Activated T-cell treated with anti-CD3 and anti-CD28 coated beads for 48 hours (primary cell): ENCODE measurements at places on chromosomes 7 and 10.

- no peak for DNase-seq
Observed at GRCh38 chr7:46565253-46566096, 644.4 kb upstream of the IGFBP3 start.

- DNase-seq = no peak
Observed at GRCh38 chr7:70778585-70778984, 353.4 kb upstream of the GALNT17 start.

GRCh38 chr10:103660364-103661197, 167.1 kb downstream of the NEURL1 start:
- DNase-seq = no peak

GRCh38 chr10:58930500-58930899, 245.9 kb upstream of the PHYHIPL start:
- no peak for DNase-seq

DNA sequence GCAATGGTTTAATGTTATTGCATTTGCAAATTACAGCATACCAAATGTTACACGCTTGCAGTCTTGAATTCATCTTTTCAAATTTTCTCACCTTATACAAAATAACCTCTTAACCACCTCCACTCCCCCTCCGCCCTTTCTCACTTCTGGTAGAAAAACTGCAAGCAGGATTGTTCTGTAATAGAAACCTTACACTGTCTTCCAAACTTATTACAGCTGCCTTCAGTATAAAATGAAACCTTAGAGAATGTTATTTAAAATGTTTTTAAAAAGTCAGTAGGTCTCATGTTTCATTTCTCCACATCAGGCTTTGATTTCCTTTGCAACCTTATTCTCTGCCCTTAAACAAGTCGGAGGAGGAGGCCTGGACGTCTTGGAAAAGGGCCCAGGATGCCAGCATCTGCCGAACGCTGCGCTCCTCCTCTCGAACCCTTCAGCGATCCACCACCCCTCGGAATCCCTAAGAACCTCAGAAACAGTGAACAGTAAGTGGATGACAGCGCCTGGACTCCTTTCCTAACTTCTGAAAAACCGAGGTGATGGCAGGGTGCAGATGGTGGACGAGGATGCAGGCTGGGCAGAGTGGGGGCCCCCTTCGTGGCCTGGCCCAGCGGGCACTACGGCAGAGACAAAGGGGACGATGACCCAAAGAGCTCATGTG, 74.0 kb downstream of the FGFR2 start:
- DNase-seq = no peak

- DNase-seq = peak; percentile 39
Observed at GRCh38 chr10:22649390-22649841, 65.0 kb downstream of the PIP4K2A start.

GRCh38 chr10:50510517-50511473, 113.0 kb downstream of the SGMS1 start:
- DNase-seq = no peak

DNA sequence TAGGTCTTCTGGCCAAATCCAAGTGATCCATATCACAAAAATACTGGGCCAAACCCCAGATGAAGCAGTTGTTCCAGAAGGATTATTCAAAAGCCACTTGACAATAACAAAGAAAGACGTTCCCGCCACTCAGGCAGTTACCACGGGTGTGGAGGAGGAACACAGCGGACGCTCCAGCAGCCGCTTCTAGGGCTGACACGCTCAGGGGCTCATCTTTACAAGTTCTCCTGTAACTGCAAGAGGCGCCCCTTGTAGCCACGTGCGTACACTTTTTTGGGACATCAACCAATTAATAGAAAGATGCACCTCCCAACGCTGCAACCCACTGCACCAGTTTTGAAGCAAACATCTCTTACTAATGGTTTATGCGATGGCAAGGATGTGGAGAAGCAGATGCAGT, 159.4 kb downstream of the GRID1 start:
- DNase-seq = no peak

GRCh38 chr10:67735430-67735829, 39.4 kb upstream of the CTNNA3 start:
- DNase-seq = no peak

GRCh38 chr10:69817078-69817581, 15.4 kb downstream of the COL13A1 start:
- no peak for DNase-seq

GRCh38 chr10:30959836-30960210, 71.8 kb downstream of the ZNF438 start:
- DNase-seq = no peak

- no peak for DNase-seq
Observed at GRCh38 chr7:91041901-91042484, 222.2 kb upstream of the FZD1 start.

DNA sequence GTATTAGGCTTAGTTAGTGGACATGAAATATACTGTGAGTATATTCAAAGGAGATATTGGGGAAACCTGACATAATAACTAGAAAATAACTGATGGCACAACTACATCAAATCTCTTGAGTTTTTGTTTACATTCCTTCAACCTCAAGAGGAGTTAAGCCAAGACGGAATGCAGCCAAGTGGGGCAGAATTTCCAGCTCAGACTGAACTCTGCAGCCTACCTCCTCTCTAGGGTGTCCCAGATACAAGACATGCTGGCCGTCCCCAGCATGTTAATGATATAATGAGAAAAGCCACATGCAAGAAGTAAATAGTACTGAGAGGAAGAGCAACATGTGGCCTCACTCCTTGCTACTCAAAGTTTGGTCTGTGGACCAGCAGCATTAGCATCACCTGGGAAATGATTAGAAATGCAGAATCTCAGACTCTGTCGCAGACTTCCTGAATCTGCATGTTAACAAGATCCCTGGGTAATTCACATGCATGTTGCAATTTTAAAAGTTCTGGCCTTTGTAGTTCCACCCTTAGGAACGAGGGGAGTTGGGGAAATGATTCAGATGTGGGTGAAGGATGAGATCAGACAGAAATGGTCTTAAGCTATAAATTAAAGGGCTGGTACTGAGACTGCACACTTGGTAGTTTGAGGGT, 118.4 kb upstream of the CACUL1 start:
- no peak for DNase-seq
